T47D (cell line): ENCODE measurements at places on chromosomes 4 and X.
A peak's percentile ranks its signal among the peaks of the same experiment; 100 is the strongest.

DNA sequence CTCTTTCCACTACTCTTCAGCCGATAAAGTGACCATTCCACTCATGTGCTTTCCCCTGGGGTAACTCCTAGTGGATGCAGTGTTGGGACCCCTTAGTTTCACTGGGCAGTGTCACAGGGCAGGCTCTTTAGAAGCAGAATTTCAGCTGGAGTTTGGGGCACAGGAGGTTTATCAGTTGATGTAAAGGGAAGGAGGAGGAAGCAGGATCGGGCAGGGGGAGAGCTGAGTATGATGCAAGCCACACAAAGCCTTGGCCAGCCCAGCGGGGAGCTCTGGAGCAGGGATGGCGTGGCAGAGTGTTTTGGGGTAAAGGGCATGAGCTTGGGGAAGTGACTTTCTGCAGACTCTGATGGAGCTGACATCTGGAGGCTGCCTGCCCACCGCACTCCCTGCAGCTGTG, 19.3 kb downstream of the WDR13 start:
- DNase-seq, result no peak

DNA sequence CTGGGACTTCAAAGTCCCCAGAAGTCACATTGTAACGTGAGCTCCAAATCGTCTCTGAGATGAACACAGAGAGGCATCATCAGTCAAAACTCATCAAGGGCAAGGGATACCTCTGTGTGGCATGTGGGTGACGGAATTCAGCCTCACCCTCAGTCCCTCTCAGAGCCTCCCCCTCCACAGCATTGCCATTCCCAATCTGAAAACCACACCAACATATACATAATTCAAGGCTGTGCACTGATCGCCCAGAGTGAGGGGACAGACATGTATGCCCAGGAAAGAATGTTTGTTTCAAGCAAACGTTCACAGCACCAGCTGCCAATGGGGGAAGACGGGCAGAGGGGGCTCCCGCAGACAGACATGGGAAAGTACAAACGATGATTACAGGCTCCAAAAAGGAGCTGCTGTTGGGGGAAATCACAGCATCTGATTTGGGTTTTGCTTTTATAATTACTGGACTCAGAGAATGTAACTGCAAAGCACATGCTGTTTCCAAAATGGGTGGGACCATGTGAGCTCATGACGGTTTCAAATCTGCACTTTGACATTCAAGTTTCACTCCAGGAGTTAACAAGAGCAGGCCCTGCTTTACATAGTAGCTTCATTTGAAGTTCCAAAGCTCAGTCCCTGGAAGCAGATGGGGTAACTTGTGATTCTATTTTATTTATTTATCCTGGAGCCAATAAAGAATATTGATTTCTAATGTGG, 88.3 kb downstream of the CLCN4 start:
- DNase-seq, result no peak

DNA sequence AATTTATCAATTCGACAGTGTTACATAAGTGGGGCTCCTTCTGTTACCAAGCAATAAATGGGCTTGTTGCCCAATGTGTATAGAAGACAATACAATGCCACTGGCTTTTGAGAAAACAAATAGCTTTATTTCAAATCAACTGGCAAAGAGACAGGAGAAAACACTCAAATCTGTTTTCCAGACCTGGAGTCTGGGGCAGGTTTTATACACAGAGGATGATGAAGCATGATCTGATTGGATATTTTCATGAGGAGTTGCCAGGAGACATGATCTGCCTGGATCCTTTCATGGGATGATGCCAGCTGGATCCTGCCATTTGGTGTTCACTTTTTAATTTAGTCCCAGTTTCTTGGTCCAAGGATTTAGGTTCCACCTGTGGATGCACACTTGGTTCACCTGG, 287.9 kb downstream of the CXXC4 start:
- no peak for DNase-seq

- no peak for DNase-seq
Measured at GRCh38 chr4:1903035-1903434, 31.8 kb downstream of the NSD2 start.

GRCh38 chr4:8391972-8392371, 48.6 kb downstream of the ACOX3 start:
- no peak for DNase-seq

DNA sequence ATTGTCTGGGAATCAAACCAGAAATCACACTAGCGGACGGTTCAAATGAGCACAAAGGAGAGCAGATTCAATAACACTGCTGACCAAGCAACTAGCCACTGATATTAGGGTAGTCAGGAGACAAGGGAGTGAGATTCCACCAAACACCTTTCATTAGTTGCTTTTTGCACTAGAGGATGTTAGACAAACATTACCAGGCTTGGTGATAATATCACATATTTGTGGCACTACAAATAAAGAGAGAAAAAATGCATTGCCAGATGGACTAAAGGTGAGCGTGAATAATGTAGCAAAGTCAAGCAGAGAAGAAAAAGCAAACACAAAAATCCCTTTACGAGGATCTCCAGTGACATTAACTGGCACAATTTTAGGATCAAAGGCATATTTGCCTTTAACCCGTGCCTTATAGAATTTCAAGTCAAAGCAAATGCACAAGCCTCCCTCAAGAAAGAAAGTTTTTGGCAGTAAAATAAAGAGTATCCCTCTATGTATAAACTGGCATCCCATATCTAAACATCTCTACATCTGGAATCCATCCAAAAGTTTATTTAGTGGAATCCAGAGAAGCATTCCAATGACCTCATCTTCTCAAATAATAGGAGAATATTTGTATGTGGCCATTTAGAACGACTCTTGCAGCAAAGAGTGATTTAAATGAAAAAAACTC, 290.9 kb downstream of the KCTD8 start:
- peak; percentile 77 for DNase-seq

- DNase-seq, result no peak
Measured at GRCh38 chr4:80613470-80613869, 277.9 kb downstream of the CFAP299 start.
